NCI-H748 treated with DMSO at 0.1 percent for 48 hours (cell line): ENCODE measurements at places on chromosomes 7 and 10.

GRCh38 chr7:937856-938484, 16.5 kb downstream of the ADAP1 start:
- DNase-seq: no peak

DNA sequence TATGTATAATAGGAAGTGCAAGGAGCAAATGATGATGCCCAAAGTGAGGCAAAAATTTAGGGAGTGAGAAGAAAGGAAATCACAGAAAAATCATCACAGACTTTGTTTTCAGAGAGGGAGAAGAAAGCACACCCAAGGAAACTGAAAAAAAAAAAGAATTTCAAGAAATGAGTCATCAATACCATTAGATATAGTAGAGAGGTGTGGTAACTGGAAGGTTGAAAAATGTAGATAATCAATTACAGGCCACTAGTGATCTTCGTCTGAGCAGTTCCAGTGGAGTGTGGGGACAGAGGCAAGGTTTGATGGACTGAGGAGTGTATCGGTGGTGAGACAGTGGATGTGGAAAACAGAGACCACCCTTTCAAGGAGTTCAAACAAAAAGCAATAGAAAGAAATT, 31.7 kb downstream of the ASB4 start:
- no peak for DNase-seq

- DNase-seq: no peak
Observed at GRCh38 chr7:129993275-129993674, 40.5 kb upstream of the UBE2H start.

GRCh38 chr10:79209340-79209739, 137.9 kb upstream of the PPIF start:
- DNase-seq: no peak

GRCh38 chr10:62924344-62924748, 108.2 kb upstream of the EGR2 start:
- DNase-seq: no peak

GRCh38 chr7:151683615-151684407, 164.1 kb upstream of the RHEB start:
- DNase-seq: no peak

- DNase-seq: no peak
Observed at GRCh38 chr10:77862595-77862994, 64.0 kb downstream of the DLG5 start.

- no peak for DNase-seq
Observed at GRCh38 chr10:69646185-69647060, 16.4 kb downstream of the FAM241B start.

DNA sequence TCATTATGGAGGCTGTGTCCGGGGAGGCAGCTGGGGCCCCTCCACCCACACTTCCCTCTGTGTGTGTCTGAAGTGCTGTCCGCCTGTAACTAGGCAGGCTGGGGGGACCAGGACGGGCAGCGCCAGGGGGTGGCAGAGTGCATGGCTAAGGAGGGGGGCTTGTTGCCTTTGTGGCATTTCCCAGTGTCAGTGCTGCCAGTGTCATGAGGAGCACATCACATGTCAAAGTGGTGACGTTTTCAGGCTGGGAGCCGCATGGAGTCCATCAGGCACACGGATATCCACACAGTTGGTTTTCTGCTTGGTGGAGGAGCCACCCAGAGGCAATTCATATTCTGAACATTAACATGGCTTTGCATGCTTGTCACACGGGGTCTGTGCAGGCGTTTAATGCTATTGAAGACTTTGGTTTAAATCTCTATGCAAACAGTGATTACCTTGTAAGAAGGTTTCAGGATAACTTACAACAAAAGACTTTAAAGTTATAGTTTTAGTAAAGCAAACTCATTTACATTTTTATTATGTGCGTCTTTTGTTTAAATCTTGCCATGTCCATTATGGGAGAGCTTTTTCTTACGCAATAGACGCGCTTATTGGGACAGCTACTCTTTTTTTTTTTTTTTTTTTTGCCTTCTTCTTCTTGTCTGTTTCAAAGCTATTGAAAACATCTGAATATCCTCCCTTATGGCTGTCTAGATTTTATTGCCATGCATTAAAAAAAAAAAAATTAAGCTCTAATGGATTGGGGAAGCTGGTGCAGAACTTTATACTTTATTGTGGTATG, 52.9 kb downstream of the C10orf67 start:
- peak; percentile 9 for DNase-seq

DNA sequence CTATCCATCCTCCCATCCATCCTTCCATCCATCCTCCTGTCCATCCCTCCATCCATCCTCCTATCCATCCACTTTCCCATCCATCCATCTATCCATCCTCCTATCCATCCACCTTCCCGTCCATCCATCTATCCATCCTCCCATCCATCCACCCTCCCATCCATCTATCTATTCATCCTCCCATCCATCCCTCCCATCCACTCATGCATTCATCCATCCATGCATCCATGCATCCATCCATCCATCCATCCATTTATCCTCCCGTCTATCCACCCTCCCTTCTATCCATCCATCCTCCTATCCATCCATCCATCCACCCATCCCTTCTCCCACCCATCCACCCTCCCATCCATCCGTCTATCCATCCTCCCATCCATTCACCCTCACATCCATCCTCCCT, 25.2 kb upstream of the PSMG3 start:
- no peak for DNase-seq

DNA sequence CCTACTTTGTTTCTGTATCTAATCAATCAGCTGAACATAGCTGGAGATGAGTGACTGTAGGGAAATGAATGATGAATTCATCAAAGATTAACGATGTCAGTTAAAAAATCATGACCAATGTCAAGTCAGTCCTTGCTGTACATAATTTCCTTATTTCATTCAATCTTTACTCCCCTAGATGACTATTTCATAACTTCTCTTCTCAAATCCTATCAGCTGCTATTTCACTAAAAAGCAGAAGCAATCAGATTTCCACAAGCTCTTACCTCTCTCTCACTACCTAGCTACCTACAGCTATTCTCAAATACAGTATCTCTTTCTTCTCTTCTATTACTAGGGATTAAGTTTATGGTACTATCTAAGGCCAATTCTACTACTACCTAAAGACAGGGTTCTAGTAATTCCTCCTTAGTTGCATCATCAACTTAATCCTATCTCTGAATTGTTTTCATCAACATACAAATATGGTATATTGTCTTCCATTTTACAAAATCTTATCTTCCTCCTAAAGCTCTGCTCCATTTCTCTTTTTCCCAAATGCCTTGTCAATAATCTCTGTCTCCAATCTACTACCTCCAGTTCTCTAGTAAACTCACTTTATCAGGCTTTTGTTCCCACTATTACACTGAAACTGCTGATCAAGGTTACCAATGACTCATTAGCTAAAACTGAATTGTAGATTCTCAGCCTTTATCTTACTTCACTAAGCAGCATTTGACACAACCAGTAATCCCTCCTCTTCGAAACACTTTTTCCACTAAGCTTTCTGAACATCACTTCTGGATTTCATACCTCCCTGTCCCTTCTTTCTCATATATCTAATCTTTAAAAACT, 28.4 kb downstream of the JMJD1C start:
- DNase-seq: no peak

DNA sequence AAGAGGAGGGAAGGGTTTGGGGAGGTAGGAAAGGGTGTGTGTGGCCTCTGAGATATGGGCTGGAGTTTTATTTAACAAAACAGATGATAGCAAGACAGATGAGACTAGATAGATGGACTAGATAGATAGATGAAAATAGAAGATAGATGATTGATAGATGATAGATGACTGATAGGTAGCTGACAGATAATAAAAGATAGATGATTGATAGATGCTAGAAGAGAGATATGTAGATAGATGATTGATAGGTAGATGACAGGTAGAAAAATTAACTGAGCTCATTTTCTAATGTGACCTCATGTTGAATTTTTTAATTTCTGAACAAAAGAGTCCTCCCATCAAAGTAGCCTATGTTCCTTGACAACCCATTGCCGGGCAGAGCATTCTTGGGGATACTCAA, 116.6 kb upstream of the SFMBT2 start:
- no peak for DNase-seq

GRCh38 chr10:129501652-129502436, 34.8 kb downstream of the MGMT start:
- no peak for DNase-seq

- peak; percentile 77 for DNase-seq
Observed at GRCh38 chr10:5094265-5095205, at the start of gene AKR1C3. AKR1C3 (plus strand) TSS chr10:5094414; CDS start chr10:5094445, 31 bp downstream.

DNA sequence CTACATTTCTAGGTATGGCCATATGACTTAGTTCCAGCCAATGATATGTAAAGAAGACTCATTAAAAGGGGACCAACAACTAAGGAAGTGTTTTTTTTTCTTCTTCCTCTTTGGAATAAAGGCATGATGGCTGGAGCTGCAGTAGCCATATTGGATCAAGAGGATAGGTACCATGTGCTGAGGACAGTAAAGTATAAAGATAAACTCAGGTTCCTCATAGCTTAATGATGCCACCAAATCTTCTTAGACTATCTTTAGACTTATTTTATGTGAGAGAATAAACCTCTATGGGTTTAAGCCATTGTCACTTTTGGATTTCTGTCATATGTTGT, 85.3 kb downstream of the ANLN start:
- no peak for DNase-seq

GRCh38 chr7:44249639-44250234, 49.0 kb downstream of the YKT6 start:
- DNase-seq: no peak

DNA sequence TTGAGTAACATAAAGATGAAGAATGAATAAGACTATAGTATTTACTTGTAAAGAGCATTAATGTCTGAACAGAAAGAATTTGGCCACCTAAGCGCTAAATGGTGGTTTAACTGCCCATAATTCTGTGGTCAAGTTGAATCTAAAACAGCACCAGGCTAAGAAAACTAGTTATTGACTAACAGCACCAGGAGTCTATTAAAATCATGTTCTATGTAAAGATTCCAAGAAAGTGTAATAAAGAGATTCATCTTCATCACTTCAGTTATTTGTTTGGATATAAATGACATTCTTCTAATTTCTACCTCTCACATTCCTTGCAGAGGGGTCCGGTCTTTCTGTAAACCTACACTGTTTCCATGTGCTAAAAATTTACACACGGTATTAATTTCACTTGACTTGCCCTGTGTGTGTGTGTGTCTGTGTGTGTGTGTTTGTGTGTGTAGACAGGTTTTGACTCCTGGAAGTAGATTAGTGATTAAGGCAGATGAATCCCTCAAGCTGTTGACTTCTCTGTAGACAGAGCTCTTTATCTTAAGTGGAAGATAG, 84.4 kb downstream of the KLF6 start:
- no peak for DNase-seq

DNA sequence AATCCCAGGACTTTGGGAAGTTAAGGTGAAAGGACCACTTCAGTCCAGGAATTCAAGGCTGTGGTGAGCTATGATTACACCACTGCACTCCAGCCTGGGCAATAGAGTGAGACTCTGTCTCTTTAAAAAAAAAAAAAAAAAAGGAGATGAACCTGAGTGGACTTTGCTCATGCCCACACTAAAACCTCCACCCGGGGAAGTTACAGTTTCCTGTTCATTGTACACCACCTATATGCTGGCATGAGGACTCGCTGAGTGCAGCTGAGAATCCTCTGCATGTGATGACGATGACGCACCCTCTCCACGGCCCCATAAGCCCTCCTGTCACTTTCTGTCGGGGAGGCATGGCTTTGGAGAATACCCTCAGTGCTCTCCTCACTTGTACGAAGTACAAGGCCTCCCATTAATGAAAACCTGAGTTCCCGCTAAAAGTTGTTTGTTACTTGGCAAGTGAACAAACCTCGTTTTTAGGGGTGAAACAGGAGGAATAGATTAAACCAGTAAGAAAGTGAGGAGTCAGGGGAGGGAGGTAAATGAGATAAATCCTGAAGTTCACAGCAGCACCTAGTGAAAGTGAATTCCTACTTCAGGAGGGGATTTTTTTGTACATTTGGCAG, 15.9 kb downstream of the TMEM176B start:
- DNase-seq: no peak

DNA sequence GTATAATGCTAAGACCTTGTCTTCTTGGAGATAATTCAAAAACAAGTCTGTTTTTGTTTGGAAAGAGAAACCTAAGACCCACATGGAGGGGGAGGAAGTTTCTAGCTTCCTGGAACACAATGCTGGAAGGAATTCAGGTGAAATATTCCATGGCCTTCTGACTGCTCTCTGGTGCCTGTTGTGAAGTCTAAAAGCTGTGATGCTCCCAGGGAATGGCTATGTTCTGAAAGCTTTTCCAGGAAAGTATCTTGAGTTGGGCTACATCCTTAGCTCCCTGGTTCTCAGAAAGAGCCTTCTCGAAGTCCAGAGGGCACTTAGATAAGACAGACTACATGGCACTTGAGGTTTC, 12.5 kb upstream of the PFKP start:
- DNase-seq: no peak

DNA sequence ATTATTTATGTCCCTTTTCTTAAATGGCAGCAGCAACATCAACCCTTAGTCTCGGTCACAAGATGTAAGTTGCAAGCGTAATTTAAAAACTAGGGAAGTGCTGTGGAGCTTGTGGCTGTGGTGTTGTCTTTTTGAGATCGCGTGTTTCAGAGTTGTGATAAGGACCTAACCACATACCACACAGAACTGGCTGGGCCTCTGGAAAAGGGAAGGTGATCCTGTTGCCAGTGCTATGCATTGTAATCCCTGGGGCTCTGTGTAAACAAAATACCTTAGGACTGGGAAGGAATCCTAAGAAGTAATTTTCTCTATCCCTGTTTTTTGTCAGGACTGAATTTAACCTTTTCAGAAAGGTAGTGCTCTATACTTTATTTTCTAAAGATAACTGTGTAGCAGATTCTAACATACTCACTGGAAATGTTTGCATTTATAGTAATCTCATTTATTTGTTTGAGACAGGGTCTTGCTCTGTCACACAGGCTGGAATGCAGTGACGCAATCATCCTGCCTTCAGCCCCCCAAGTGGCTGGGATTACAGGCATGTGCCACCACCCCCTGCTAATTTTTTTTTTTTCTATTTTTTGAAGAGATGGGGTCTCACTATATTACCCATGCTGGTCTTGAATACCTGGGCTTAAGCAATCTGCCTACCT, 60.4 kb downstream of the INPP5F start:
- DNase-seq: no peak

- DNase-seq: no peak
Observed at GRCh38 chr7:101218236-101219125, 516 bp downstream of the ZNHIT1 start.

DNA sequence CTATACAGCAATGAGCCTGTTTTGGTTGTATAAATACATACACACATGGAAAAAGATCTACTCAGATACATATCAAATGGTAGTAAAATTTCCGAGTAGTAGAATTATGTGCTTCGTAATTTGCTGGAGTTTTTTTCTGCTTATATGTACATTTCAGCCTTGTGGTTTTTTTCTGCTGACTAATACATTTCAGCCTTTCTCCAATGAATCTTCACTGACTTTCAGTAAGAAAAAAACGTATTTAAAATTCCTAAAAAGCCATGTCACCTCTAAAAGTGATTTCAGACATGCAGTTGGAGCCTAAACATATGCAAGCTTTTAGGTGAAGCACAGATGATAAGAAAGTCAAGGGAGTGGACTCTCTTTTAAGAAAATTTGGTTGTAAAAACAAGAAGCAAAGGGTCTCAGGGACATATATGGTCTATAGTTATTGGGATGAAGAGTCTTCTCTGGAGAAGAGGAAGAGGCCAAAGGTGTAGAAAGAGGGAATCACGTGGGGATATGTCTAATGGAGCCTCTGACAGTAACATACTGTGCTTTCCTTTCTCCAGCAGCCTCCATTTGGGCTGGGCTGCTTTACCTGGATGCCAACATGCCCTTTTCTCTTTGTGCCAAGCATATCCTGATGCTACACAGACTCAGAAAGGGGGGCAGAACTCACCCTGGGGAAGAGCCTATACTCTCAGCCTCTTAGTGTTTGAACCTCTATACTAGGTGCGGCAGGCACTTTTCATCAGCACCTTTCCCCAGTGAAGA, 2.4 kb downstream of the AMPH start:
- no peak for DNase-seq
